ENCODE measurements at places on chromosomes 13 and 19. TPM values are rescaled to one million over a fixed set of nuclear protein-coding genes. Genes with fewer than 3 reads are reported as not detected.

DNA sequence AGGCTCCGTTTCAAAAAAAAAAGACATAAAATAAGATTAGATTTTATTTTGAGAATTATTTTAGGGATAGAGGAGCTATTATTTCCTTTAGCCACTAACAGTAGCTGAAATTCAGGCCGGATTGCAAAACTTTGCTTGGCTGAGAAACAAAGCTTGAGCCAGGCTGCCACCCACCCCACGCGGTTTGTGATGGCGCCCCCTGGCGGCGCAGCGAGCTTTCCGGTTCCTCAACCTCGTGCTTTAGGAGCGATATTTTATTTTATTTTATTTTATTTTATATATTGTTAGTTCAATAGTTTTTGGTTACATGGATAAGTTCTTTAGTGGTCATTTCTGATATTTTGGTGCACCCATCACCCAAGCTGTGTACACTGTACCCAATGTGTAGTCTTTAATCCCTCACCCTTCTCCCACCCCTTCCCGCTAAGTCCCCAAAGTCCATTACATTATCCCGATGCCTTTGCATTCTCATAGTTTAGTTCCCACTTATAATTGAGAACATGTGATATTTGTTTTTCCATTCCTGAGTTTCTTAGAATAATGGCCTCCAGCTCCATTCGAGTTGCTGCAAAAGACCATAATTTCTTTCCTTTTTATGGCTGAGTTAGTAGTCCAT, 19.8 kb upstream of the CEACAM4 start:
- DNase-seq, result no peak

GRCh38 chr13:67366533-67366932, 136.4 kb upstream of the PCDH9 start:
- no peak for DNase-seq

DNA sequence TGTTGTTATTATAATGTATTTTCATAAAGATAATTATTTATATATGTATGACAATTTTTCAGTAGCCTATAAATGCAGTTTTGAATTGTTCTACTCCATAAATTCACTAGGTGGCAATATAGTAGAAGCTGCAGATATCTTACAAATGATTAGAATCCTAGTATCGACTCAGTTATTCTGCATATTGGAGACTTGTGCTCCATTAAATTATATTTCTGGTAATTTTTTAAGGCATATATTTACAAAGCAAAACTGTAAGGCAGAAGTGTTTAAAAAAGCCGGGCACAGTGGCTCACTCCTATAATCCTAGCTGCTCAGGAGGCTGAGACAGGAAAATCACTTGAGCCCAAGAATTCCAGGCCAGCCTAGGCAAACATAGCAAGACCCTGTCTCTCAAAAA, 58.7 kb downstream of the DPY19L3 start:
- no peak for DNase-seq

GRCh38 chr13:45120967-45121831, 889 bp downstream of the GTF2F2 start:
- DNase-seq, result peak; percentile 5

DNA sequence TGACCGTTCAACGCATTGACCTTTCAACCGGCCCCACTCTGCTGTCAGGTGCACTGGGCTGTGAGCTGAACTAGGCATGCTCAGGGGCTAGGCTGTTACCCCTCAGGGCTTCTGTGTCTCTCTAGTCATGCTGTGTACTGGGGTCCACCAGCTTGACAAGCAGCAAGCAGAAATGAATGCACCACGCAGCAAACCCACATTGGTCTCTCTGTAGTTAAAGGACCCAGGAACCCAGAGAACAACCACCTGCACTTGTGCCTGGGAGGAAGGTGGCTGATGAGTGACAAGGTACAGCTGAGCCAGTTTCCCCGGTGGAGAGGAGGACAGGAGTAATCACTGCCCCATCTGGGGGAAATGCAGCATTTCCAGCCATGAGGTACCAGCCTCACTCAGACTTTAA, 159.9 kb downstream of the USP12 start:
- no peak for DNase-seq

DNA sequence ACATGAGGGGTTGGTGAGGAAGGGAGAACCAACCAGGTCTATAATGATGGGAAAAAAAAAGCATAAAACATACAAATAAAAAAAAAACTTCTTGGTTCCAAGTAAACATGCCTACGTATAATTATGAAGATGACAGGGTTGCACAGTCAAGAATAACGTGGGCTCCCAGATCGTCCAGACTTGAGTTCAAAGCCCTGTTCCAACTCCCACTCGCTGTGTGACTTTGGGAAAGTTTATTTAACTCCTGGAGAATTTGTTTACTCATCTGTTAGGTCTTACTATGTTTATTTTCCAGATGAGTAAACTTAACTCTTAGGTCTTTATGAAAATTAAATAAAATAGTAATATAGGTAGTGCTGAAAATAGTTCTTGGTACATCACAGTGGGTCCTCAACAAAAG, 13.8 kb downstream of the STARD13 start:
- no peak for DNase-seq

DNA sequence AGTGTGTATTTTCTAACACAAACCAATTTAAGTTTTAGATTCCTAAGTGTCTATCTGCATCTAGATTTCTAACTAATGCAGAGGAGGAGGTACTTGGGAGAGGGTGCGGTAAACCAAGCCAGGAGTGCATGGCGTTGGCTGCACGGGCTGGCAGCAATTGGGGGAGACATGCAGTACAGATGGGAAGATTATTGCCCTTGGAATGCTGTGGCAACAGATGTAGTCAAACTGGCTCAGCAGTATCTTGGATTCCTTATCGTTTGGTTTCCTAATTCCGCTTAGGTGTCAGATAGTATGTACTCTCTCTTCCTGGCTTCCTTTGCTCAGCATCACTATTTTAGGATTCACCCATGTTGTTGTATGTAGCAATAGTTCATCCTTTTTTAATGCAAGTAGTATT, 29.4 kb upstream of the STK24 start:
- DNase-seq, result no peak

DNA sequence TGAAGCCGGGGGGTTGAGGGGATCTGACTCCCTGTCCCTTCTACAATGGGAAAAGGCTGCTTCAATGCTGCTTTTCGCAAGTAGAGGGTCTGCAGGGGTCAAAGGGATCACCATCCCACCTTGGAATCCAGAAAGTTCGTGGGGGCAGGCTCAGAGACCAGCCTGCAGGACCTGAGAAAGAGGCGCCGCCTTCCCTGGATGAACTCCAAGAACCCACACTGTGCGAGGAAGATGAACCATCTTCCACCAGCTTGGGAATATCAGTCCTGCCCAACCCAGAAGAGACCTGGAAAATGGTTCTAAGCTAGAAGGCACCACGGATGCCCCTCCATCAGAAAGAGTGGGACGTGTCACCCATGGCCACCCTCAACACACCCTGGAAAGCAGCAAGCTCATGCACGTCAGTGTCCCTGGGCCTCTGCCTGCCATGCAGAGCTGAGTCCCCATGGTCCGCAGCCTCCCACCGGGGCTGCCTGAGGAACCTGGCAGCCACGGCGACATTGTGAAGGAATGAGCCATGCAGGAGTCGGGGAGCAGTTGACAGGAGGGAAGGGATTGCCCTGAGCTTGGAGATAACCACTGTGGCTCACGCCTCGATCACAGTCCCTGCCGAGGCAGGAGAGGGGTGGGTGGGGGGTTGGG, 14.6 kb downstream of the RAB3D start:
- DNase-seq, result no peak

- DNase-seq, result peak; percentile 73
Observed at GRCh38 chr19:19120308-19121231, 17.7 kb downstream of the TMEM161A start.

- DNase-seq, result no peak
Observed at GRCh38 chr13:84683448-84683847, 801.2 kb upstream of the SLITRK1 start.

GRCh38 chr13:66528944-66529576, 701.1 kb downstream of the PCDH9 start:
- DNase-seq, result no peak

- DNase-seq, result no peak
Observed at GRCh38 chr13:79450110-79450509, 30.8 kb upstream of the NDFIP2 start.

GRCh38 chr13:46782066-46782465, 14.9 kb downstream of the ESD start:
- DNase-seq, result no peak

DNA sequence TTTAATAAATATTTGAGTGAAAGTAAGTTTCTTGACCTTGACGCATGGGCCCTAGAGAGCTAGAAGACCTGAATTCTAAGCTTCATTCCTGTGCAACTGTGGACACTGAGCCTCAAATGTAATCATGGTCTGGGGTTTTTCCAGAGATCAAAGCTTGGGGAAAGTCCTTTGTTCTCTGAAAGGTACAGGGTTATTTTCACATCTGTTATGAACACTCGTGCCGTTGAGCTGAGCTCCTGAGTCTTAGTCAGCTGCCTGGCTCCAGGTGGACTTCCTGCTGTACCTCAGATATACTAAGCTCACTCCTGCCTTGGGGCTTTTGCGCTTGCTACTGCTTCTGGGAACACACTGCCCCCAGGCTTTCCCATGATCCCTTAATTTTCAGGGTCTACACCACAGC, 7.5 kb upstream of the ZBTB32 start:
- no peak for DNase-seq

DNA sequence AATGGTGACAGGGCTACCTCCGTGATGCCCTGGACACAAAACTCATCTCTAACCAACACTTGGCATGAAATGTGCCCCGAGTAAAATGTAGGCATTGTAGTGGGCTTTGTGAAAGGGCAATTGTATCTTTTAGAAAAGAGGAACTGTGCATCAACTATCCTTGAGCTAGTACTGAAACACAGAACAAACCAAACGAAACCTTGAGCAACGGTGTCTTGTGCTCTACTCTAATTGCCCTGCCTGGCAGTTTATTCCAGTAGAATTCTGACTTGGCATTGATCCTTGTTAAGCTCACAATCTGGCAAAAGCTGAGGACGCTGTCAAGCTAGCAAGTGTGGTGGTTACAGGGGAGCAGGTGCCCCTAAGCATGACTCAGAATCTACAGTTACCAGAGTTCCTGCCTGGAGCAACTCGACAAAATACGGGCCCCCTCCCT, 707.1 kb upstream of the SPRY2 start:
- no peak for DNase-seq

DNA sequence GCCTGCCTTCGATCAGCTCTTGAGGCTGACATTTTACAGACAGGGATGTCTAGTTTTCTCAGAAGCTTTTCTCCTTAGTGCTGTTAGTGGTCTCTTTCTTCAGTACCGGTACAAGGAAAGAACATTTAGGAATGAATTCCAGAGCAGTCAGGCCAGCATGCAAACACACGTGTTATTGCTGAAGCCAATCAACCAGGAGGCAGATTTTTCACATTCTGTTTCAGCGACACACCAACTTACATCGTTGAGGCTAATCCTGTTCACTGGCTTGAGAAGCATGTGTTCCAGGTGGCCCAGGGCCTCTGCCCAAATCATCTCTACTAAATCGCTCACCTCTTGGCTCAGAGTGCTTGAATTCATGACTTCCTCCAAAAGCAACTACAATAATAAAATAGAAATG, 19.2 kb downstream of the PARP4 start:
- DNase-seq, result no peak

DNA sequence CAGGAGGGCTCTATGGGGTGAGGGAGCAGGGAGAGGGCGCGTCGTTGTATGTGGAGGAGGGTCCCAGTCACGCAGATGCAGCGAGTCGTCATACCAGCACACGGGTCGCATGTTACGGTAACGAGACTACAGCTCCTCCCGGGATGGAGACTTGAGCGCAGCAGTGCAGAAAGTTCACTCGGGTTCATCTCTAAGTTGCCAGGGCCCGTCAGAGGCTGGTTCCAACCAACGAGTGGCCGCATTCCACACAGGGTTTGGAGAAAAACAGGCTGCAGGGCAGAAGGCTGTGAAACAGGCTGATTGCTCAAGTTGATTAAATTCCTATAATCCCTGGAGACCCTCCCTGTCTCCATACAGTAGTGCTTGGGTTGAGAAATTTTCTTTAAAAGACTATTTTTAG, 21.9 kb upstream of the TTYH1 start:
- DNase-seq, result no peak

GRCh38 chr19:11861301-11861700, 12.8 kb downstream of the ZNF439 start:
- DNase-seq, result no peak

GRCh38 chr13:79241697-79242096, 164.4 kb downstream of the RBM26 start:
- no peak for DNase-seq

- no peak for DNase-seq
Observed at GRCh38 chr13:56893843-56894242, 246.9 kb upstream of the PRR20A start.

DNA sequence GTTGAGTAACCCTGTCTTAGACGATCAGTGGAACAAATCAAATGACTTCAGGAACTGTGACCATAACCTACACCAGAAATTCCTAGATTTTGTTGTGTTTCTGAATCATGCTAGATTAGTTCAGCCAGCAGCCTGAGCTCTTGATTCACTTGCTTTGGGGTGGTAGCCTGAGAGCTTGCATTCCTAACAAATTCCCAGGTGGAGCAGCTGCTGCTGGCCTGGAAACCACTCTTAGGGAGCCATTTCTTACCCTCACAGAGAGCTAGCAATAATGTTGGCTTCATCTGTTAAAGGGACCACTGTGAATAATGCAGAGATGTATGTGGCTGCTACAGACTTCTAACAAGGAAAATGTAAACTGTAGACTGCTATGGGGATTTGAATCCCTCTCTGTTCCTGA, 388.1 kb upstream of the PRR20A start:
- DNase-seq, result no peak

- DNase-seq, result no peak
Observed at GRCh38 chr19:36377541-36378178, 1.3 kb downstream of the ZFP14 start.

GRCh38 chr13:86426437-86426836, 627.2 kb upstream of the SLITRK6 start:
- DNase-seq, result no peak

GRCh38 chr19:1315470-1316166, 29.9 kb downstream of the EFNA2 start:
- DNase-seq, result peak; percentile 69

GRCh38 chr13:52701728-52702465, 37.7 kb downstream of the CNMD start:
- DNase-seq, result no peak

RFC3 gene
- 17.1 TPM for total RNA-seq

IZUMO4 gene
- 2.3 TPM for total RNA-seq

BRCA2 gene
- 1.8 TPM for total RNA-seq

ZMYM2 gene
- 125 TPM for total RNA-seq

FCAR gene
- total RNA-seq, result 1.7 TPM

KCNJ14 gene
- 0.24 TPM for total RNA-seq

METTL21C gene
- total RNA-seq, result not detected

ZNF235 gene
- total RNA-seq, result 2.3 TPM

FIZ1 gene
- 4.4 TPM for total RNA-seq

CALR3 gene
- total RNA-seq, result not detected

RDH8 gene
- total RNA-seq, result not detected

PGLYRP2 gene
- total RNA-seq, result not detected
